ENCODE measurements at places on chromosomes 5 and 9.

DNA sequence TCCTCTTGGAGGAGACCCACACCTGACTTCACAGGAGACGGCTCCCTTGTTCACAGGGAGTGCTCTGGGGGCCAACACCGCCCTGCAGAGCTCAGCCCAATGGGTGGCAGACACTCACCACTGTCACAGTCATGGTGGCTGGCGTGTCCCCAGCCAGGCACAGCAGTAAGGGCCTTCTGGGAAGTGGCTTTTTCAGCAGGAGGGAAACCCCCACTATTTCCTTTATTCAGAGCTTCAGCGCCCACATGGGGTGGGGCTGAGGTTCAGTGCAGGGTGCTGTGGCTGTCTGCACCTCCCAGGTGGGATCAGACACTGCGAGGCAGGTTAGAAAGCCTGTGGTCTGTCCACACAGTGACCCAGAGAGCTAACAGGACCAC, 3.6 kb upstream of the SNAPC4 start:
- DNase-seq: no peak

GRCh38 chr5:57117596-57117995, 56.3 kb upstream of the GPBP1 start:
- DNase-seq: no peak

DNA sequence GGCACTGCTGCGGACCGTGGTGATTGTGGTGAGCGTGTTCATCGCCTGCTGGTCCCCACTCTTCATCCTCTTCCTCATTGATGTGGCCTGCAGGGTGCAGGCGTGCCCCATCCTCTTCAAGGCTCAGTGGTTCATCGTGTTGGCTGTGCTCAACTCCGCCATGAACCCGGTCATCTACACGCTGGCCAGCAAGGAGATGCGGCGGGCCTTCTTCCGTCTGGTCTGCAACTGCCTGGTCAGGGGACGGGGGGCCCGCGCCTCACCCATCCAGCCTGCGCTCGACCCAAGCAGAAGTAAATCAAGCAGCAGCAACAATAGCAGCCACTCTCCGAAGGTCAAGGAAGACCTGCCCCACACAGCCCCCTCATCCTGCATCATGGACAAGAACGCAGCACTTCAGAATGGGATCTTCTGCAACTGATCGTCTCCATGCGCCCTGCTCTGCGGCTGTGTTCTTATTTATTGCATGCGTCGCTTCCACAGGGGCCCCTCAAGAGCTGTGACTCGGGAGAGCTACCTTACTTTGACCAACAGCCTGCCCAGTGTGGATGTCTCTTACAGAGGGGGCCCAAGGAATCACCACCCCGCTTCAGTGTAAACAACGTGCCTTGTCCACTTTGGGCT, 10.8 kb downstream of the S1PR3 start:
- no peak for DNase-seq

DNA sequence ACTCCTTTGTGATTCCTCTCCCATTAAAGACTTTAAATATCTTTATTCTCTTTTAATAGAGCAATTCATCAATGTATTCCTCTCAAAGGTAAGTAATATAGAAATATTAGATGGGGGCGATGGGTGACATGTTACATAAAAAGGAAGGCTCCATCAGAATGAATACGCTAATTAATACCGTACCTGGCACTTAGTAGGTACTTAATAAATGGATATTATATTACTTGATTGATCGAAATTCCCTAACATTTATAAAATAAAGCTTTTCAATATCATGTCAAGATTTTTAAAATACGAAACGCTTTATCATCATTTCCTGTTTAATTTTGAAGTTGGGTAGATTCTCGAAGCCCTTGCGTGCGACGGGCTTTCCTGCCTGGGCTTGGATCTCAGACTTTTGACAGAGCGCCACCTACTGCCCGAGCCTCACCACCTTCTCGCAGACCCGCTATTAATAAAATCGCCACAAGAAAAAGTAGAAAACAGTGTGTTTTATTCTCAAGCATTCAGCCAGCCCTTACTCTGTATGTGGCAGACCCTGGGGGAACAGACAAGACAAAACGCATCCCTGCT, 99.4 kb downstream of the C5orf15 start:
- peak; percentile 27 for DNase-seq

- DNase-seq: no peak
Observed at GRCh38 chr5:14914623-14915260, 43.2 kb upstream of the ANKH start.

DNA sequence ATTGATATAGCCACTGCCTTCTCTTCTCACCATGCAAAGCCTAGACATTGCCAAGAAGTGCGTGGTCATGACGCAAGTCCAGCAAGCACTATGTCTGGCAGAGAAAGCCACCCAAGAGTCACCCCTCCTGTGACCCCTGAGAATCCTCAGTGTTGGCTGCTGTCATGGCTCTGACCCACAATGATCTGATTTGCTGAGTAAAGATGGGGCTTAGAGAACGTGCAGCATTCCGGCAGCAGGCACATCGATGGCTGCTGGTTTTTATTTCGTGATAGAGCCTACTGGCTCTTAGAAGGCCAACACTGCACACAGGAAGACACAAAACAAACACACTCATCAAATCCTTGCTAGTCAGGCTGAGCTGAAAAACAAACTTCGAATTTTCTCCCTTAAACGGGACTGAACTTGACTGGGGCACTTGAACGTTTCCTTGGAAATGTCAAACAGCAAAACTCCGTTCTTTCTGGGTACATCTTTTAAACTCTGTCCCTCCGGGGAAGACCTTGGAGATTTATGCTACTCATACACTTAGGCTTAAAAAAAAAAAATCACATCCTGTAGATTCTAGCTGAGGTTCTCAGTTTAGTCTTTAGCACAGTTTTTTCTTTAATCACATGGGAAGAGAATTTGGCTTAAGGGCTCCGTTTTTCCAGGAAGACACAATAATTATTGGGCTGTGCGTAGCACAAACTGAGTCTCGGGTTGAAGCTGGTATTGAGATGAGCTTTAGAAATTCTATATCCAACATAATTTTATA, 88.2 kb upstream of the BASP1 start:
- no peak for DNase-seq

DNA sequence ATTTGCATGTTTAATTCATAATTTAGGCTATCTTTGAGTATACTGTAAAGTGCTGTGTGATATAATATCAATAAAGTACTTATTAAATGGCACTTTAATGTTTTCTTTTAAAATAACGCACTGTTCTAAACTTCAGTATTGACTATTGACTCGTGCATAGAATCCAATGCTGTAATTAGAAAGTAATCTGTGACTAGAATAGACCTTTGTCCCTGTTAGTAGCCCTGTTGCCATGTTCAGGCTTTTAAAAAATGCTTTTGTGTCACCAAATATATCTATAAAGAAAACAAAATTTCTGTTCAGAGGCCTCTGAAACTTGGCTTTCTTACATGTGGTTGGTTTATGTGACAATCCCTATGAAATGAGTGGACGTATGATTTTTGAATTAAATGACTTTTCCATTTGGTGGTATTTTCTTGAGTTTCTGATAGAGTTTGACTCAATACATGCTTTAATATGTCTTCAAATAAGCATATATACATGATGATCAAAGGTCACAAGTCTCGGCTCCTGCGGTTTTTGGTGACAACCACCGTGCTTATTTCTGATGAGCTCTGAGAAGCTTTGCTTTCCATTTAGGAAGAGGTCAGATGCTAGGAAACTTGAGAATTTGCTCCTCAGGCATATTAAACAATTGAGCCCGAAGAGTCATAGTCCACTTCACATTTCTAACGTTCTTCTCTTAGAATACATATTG, 174.7 kb downstream of the NR3C1 start:
- DNase-seq: no peak

DNA sequence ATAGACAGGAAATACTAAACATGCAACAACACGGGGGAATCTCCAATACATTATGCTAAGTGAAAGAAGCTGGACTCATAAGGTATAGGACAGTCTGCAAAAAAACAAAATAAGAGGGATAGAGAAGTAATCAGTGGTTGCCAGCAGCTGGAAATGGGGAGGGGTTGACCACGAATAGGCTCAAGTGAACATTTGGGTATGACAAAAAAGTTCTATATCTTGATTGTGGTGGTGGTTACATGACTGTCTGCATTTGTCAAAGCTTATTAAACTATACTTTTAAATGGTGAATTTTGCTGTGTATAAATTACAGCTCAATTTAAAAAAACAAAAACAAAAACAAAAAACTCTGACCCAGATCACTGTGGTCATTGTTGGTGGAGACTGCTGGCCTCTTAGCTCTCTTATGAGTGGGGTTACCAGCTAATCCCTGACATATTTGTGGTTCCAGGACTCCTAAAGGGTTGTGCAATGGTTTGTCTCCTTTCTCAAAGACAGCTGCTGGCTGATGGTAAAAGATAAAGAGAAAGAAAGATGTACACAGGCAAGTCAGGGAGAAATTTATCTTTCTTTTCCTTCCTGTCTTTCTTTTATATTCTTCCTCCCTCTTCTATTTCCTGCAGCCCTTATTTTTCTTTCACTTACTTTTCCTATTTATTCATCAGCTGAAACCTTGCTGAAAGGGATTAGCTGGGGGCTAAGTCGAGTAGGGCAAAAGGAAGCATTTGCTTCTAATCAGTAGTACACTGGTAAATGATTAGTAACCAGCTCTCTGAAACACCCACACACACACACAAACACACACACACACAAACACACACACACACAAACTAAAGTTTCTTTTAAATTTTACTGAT, 42.6 kb upstream of the APC start:
- DNase-seq: no peak

DNA sequence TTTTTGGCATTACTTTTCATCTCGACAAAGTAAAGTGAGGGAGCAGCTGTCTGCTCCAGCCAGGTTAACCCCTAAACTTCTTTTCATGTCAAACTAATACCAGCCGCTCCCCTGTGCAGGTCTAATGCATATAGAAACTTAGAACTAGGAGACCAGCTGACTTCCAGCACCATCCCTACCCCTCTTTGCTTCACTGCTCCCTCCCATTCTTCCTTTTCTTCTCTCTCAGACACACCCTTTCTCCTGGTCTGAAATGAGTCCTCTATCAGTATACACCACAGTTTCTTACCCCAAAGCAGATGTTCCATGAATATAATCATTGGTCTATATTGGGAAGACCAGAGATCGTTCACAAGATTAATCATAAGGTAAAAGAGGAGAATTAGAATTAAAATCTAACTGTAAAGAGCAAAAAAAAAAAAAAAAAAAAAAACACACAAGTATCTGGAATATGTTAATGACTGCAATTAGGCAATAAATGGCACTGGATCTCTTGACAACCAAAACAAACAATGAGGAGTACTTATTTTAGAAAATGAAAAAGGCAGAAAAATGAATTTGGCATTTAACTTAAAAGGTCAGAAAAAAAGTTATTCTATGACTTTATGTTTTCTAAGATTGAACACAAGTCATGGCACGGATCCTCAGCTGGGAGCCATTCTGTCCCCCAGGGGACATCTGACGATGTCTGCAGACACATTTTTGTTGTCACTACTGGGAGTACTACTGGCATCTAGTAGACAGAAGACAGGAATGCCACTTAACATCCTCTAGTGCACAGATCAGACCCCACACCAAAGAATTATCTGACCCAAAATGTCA, 209.8 kb downstream of the PJA2 start:
- no peak for DNase-seq

GRCh38 chr9:109037946-109038715, 24.8 kb upstream of the CTNNAL1 start:
- no peak for DNase-seq

- DNase-seq: no peak
Observed at GRCh38 chr9:107020040-107020530, 157.1 kb downstream of the ZNF462 start.

DNA sequence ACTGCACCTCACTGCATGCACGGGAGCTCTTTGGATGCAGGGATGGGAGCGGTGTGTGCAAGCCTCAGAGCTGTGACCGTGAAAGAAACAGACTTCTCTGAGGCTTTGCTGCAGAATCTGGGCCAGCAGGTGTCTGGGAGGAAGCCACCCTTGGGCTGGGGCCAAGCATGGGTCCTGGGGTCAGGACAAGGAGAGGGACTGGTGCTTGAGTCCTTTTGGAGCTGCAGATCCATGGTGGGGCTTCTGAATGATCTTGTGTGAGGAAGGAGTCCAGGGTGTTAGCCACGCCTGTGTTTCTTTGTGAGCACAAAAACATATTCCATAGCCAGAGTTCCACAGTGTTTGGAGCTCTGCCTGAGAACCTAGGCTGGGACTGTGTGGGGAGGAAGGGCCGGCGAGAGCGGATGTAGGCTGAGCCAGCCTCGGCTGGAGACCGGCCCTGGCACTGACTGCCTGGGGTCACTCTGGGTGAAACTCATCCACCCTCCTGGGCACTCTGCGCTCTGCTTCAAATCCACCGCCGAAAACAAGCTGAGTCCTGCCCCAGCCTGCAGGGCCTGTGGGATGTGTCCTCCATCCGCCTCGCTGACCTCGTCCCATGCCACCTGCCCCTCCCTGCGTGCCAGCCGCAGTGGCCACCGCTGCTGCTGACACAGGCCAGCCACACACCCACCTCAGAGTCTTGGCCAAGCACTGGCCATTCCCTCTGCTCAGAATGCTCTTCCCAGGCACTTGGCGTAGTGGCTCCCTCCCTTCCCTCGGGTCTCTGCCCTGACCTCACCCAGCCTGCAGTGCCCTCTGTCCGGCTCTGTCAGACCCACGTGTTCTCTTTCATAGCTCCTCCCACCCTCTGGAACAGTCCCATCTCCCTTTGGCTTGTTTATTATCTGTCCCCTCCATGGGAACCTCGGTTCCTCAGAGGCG, 26.7 kb downstream of the ERGIC1 start:
- DNase-seq: peak; percentile 52

DNA sequence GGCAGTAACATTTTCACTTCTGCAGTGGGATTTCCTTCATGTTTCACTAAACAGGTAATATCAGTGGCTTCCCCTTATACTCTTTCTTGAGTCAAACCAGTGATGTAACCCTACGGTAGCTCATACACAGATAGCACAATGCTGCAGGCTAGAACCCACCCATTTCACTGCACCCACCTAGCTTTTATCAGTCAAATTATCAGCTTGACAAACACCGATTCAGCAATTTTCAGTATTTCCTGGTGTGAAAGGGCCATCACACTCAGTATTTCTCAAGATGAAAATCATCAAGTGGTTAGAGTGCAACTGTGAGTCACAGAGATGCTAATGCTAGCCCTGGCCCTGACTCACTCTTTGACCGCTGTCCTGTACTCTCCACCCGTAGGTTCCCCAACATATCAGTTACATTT, 242.3 kb upstream of the PTGER4 start:
- DNase-seq: no peak

DNA sequence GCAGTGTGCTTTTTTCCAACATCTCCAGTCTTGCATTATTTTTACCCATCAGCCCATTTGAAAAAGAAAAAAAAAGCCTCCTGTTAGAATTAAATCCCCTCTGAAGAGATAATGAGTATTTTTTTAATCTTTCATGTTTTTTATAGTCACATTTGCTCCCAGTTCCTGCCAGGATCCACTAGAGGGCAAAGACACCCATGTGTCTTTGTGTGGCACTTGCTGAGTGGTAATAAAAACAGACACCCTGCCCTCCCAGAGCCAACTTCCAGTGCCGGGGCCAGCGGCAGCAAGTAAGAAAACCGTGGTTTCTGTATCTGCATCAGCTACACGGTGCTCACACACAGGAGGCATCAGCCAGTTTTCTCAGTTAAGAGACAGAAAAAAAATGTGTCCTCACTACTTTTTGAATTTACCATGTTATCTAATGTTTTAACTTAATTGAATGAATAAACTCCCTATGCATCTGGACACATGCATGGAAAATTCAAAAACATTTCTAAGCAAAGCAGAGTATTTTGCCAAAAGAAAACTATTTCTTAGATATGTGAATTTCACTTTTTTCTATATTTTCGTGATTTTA, 70.2 kb upstream of the PLEKHG4B start:
- DNase-seq: no peak

All from GOT3 (cell line).